ENCODE measurements at places on chromosomes 12 and 14.

DNA sequence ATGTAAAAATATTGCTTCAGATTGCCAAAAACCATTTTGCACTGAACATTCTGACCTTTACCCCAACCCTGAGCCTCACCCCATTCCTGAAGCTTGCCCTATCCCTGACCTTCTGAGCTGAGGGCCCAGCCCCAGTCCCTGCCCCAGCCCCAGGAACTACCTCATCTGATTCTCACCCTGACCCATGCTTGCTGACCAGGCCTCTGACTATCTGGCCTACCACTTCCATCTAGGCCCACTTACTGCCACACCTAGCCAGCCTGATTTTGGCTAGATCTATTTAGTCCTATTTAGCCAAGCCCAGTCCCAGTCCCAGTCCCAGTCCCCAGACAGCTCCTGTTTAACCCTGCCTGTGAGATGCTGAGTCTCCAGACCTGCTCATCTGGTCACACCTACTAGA, 33.6 kb downstream of the OR10P1 start:
- ATAC-seq = no peak

GRCh38 chr12:121283388-121283787, 13.1 kb downstream of the CAMKK2 start:
- ATAC-seq = no peak

DNA sequence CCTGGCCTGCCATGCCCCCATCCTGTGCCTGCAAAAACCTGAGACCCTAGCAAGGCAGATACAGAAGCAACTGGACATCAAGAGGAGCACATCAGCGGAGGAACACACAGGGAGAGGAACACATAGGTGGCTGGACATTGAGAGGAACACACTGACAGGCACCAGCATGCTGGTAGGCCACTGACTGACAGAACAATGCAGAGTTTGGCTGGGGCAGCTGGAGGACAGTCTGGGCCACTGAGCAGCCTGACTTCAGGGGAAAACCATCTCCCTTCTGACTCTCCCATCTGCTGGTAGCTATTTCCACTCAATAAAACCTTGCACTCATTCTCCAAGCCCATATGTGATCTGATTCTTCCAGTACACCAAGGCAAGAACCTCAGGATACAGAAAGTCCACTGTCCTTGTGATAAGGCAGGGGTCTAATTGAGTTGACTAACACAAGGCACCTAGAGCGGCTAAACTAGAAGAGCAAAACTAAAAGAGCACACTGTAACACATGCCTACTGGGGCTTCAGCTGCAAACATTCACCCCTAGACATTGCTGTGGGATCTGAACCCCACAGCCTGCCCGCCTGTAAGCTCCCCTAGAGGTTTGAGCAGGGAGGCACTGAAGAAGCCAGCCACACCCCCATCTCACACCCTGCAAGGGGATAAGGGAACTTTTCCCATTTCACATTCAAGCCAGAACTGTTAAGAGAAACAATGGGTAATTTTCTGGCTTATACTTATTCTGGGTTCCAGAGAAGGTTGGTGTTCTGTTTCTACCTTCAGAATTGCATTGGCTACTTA, 22.1 kb downstream of the CLECL1 start:
- no peak for ATAC-seq

DNA sequence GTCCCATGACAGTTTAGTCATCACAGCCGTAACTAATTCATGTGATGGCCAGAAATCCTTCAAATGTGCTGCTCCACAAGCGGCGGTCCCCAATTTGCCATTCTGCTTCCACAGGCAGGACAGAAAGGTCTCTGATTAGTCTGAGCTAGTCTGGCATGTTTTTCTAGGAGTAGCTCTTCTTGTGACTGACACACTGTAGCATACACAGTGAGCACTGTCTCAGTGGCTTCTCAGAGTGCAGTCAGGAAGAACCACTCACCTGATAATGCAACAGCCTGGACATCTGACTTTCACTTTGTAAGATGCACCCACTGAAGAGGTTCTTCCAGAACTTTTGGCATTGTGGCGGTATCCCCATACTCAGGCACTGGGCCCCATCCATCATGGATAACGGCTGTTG, 1266.2 kb downstream of the TMEM121 start:
- ATAC-seq = no peak

- ATAC-seq = no peak
Measured at GRCh38 chr12:14984766-14985285, 12.0 kb downstream of the PDE6H start.
